CD14-positive monocyte (primary cell): ENCODE measurements at places on chromosomes 2 and 18.

DNA sequence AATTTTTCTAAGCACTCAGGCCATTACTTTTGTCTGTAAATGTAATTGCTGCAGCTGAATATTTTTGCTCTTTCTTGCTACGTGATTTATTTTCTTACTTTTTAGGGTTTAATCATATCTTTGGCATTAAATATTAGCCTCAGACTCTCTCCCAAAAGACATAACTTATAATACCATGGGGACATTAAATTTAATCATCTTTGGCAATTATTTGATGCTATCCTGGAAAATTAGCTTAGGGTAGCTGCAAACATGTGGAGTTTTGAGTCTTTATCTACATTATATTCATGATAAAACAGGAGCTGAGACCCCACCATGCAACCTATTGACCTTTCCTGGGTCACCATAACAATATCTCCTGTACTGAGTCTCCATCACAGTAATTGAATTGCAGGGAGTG is 59.1 kb upstream of the EDAR start:
- no peak for DNase-seq

DNA sequence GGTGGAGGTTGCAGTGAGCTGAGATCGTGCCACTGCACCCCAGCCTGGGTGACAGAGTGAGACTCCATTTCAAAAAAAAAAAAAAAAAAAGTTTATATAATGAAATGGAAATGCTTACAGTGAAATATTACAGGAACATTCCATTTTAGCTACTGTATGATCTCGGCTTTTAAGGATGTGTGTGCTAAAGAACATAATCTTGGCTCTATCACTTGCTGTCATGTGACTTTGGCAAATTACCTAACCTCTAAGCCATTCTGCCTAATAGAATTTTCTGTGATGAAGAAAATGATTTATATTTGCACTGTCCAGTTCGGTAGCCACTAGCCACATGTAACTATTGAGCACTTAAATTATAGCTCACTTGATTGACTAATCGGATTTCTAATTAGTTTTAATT is 36.3 kb downstream of the SMAD4 start:
- no peak for DNase-seq

GRCh38 chr2:11357428-11357972 is 13.1 kb upstream of the ROCK2 start:
- DNase-seq: no peak

- no peak for DNase-seq
Observed at GRCh38 chr18:63097178-63097577, 222.4 kb downstream of the BCL2 start.

GRCh38 chr2:74816540-74817303 is 17.2 kb upstream of the HK2 start:
- no peak for DNase-seq

- no peak for DNase-seq
Observed at GRCh38 chr2:218082586-218083351, 13.7 kb downstream of the RUFY4 start.

DNA sequence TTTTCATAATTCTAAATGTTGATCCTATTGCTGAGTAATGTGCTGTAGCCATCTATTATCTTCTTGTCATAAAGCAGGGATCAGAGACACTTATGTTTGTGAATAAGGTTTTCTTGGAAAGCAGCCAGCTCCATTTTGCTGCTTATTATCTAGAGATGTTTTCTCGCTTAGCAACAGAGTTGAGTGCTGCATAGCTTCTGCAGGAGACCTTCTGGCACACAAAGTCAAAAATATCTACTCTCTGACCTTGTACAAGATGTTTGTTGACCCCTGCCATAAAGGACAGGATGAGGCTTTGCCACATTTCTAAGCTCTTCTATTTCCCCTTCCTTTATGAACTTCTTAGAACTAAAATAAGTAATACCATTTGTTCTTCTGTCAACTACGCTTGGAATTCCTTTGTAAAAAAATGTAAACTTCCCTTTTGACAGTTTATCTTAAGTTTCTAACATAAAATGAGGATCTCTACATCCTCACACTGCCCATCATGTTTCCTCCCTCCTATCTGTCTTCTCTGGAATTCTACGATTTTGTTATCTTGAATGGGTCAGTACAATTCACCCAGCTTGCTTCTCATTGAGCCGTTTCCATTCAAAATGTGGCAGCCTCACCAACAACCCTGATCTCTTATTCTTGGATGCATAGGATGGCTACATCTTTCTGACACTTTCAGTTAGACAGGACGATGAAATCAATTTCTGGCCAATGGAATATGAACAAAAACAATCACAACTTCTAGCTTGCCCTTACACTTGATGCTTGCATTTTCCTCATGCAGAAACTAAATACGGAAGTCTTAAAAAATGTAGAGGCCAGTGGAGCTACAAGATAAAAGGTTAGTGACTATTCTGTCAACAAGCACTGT is 1377.0 kb downstream of the SUCLG1 start:
- no peak for DNase-seq
